ENCODE measurements at places on chromosomes 1 and 21.
A peak's percentile ranks its signal among the peaks of the same experiment; 100 is the strongest.

DNA sequence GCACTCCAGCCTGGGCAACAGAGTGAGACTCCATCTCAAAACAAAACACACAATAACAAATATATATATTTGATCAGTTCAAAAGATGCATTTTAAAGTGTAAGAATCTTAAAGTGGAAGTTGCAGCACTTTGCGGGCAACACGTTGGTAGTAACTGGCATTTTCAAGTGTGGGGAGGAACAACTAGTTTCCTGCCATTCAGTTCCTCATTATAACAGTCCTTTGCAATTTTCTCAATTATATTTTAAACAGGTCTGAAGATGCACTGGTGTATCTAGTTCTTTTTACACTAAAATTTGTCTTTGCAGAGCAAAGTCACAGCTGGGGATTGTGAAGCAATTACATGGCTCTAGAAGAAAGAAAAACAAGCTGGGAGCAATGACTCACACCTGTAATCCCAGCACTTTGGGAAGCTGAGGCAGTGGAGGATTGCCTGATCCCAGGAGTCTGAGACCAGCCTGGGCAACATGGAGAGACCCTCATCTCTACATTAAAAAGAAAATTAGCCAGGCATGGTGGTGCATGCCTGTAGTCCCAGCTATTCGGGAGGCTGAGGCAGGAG is 25.3 kb downstream of the RRAGC start:
- DNase-seq: no peak

- no peak for DNase-seq
These were observed 276.4 kb upstream of the B3GALT2 start for GRCh38 chr1:193462629-193463320.

- DNase-seq: no peak
These were observed 83.8 kb downstream of the NIBAN1 start for GRCh38 chr1:184890539-184890973.

DNA sequence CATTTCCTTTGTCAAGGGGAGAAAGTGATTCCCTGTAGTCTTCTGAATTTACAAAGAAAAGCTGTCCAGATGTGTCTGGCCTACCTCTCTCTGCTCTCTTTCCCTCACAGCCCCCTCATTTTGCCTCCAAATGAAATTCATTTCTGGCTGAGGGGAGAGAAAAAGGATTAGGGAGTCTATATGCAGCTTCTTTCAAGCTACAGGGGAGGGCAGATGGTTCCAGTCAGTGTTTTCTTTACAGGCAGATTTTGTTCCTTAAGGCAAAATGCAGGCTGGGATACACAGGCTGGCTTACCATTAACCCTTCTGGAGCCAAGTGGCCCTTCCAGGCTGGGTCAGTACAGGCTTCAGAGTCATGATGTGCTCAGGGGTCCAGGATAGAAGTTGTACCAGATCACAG is 198.1 kb upstream of the USP24 start:
- DNase-seq: no peak

- no peak for DNase-seq
These were observed at the start of gene PRR9 for GRCh38 chr1:153217212-153217611. Gene PRR9 (plus strand): TSS chr1:153217584. CDS start chr1:153218145, 561 bp downstream.

GRCh38 chr1:204162494-204163074 is 3.6 kb downstream of the REN start:
- peak; percentile 77 for DNase-seq

GRCh38 chr1:18279351-18280074 is 171.9 kb downstream of the IGSF21 start:
- no peak for DNase-seq
